A549 (cell line): ENCODE measurements at places on chromosomes 2 and 18.

DNA sequence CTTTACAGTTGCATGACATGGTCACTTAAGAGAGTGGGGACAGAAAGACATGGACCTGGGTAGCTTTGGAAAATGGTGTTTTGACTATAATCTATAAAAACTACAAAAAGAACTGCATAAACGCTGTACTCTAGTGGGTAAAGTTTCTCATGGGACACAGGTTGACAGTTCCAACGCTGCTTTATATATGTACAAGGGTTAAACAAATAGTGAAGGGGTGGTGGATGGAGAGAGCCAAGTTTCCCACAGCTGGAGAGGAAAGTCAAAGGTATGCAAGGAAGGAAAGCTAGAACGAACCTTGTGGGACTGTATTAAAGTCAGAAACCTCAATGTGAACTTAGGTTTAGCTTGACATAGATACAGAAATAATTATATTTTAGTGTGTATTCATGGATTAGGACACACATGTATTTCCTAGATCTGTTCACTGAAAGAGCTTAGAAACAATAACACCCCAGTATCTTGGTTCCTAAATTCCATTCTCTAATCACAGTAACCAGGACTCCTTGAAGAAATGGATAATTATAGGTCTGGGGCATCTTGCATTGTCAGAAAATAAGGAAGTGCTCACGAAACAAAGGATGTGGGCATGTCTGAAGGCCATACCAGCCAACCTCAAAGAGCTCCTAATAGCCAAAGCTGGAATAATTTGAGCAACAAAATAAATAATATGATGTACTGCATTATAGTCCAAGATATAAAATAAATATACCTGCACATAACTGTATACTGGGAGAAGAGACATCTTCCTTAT lies 28.8 kb downstream of the TANC1 start:
- DNase-seq, result no peak

- DNase-seq, result no peak
These were observed 62.0 kb downstream of the INSIG2 start for GRCh38 chr2:118150294-118150693.

GRCh38 chr2:218405086-218405745 lies 5.5 kb downstream of the CTDSP1 start:
- DNase-seq, result no peak

- no peak for DNase-seq
These were observed 65.3 kb upstream of the WIPF1 start for GRCh38 chr2:174662859-174663258.

DNA sequence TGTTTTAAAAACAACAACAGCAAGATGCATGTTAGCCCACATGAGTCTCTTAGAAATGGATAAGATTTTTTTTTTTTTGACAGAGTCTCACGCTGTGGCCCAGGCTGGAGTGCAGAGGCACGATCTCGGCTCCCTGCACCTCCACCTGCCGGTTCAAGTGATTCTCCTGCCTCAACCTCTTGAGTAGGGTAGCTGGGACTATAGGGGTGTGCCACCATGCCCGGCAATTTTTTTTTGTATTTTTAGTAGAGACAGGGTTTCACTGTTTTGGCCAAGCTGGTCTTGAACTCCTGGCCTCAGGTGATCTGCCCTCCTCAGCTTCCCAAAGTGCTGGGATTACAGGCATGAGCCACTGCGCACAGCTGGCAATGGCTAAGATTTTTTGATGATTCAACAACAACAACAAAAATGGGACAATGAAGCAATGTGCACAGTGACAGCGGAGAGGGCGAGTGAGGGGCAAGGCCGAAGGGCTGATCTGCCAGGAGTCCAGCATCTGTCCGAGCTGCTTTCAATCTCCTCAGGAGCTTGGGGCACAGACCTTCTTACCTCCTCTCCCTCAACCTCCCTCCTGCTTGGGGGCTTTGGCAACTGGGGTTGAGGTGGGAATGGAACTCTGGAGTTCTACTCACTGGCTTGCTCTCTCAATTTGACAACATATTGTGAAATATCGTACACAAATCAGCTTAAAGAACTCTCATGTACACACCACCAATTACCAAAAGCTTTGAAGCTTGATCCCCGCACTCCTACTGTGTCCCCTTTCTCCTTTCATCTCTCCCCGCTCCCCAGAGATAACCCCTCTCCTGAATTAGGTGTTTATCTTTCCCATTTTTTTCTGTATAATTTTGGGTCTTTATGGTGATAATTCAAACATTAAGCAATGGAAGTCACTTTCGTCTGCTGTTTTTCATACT lies 3.4 kb downstream of the ABCG8 start:
- DNase-seq, result no peak

DNA sequence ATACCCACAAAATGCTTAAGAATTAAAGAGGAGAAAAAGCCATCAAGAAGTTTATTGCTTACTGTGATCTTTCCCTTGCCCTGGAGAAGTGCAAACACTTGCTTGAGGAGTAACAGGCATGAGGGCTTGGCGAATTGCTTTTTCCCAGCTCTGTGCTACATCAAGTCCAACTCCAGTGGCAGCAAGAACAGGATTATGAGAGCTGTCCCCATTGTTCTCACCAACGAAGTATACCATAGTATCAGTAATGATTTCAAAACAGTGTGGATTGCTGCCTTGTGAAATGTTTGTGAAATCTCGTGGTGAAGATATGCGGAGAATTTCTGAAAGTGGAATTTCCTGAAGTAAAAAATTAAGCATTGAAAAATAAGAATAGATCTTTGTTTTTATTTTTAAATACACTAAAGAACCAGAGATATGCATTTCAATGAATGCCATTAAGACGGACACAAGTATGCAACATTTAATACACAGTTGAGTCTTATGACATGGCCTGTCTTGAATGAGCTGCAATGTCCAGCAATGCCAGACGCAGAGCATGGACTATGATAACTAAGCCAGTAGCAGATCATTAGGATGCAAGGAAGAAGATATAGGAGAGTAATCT lies 43.0 kb downstream of the NDUFAF7 start:
- DNase-seq, result no peak

DNA sequence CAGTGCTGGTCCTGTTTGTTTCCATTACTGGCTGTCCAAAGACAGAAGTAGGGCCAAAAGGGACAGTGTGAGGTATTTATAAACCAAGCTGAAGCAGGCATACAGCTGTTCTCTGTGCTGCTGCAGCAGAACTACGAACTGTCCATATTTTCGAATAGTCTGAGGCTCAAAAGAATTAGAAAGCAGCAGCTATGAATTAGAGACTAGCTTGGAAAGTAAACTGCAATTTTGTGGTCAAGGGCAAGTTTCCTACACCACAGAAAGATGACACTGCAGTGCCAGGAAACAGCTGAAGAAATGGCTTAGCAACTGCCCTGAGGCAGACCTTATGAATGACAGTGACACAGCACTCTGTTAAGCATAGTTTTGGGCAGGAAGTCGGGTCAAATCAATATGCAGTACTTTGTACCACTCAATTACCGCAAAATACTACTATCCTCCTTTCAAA lies 125.3 kb downstream of the TMEM131 start:
- DNase-seq, result peak; percentile 41

GRCh38 chr18:51953521-51953920 lies 386.5 kb upstream of the DCC start:
- DNase-seq, result no peak

DNA sequence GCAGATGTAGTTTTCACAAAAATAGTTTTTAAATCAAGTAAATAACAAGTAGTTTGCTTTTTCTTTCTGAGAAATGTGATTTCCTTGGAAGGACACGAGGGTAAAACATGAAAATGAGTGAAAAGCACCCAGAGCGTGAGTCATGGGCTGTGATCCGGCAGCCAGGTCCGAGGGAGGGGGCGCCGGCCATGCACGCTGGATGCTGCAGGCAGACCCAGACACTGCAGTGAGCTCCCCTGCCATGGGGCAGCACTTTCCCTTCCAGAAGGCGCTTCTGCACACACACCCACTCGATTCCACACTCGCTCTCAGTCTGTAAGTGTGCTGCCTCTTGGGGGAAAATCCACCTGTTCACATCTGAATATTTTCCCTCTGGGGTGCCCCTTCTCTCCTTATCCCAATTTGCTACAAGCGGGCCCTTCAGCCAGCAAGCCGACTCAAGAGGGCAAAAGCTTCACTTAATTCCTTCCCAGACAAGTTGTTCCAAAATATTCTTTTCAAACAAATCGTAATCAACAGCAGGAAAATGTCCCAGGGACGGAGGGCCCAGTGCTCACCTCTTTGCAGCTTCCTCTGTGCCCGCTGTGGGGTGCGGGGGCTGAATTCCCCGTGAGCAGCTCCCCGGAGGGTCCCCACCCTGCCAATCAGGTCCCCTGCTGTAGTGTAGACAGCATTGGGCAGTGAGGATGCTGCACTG lies 87.0 kb upstream of the ID2 start:
- DNase-seq, result no peak

DNA sequence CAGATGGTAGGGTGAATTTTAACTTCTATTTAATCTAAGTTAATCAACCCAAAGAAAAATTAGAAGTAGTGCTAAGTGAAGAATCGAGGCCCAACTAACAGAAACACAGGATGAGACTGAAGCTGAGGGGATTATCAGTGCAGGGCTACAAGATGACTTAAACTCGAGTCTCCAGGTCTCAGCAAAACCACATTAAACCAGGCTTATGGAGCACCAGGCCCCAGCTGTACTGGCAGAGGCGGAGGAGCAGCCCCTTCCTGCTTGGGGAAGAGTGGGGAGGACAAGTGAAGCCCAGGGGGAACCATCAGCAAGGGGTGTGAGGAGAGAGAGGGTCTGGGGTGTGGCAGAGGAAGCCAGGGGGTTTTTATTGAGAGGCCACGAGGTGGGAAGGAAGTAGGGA lies 135.9 kb upstream of the EPAS1 start:
- no peak for DNase-seq

- no peak for DNase-seq
These were observed 30.0 kb downstream of the FBXO36 start for GRCh38 chr2:229952256-229952835.
